Right ventricle myocardium inferior (tissue), 1 donor: ENCODE measurements at places on chromosomes 12 and 14. TPM values are rescaled to one million over a fixed set of nuclear protein-coding genes. Genes with fewer than 3 reads are reported as not detected.
A peak's percentile ranks its signal among the peaks of the same experiment; 100 is the strongest.

GRCh38 chr12:120139958-120140357 lies 23.4 kb upstream of the RAB35 start:
- no peak for DNase-seq

DNA sequence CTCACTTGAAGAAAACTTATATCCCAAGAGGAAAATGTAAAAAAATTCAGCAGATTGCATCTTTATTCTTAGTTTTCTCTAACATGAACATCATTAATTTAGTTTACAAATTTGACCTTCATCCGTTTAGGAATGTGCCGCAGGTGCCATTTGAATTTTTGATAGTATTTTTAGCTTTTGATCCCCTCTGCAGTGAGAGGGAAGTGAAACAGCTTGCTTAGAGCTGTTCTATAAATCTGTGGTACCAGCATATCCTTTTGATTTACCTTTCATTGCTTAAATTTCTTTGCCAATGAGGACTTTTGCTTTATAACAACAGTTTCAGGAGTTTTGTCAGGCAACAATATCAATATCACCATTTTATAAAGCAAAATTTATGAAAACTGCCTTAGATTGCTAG lies 32.7 kb downstream of the DUSP6 start:
- no peak for DNase-seq

GRCh38 chr14:74437496-74438053 lies 11.6 kb upstream of the SYNDIG1L start:
- DNase-seq: no peak

DNA sequence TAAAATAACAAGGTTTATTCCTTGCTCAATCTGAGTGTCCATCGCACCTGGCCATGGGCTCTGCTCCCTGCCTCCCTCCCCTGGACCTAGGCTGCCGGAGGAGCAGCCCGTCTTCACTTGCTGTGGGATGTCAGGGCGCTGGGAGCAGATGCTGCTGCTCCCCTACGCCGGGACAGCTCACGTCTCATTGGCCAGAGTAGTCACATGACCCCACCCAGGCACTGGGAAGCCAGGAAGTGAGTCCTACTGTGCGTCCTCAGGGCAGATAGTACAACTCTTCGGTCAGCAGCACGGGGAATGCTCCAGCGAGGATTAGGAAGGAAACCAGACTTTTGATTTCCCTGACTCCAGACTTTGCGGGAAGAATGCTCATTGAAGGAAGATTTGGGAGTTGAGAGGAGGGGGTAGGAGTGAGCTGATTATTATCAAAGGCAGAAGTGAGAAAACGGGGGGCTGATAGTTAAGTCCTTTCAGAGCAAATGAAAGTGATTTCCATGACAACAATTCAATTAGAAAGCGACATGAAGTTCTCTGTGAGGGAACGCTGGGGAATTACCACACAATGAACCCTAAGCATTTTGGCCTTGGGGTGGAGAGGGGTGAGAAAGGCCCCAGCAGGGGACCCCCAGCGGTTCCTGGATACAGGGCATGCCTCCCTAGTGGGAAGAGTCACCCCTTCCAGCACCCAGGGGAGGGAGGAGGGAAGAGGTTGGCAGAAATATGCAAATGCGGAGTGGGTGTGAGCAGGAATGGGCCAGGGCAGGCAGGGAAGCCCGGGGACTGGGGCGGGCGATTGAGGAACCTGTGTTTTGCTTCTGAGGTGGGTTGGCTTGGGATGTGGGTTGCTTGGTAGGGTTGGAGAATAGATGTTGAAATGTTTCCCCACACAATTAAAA lies 215.5 kb downstream of the AACS start:
- DNase-seq: no peak

DNA sequence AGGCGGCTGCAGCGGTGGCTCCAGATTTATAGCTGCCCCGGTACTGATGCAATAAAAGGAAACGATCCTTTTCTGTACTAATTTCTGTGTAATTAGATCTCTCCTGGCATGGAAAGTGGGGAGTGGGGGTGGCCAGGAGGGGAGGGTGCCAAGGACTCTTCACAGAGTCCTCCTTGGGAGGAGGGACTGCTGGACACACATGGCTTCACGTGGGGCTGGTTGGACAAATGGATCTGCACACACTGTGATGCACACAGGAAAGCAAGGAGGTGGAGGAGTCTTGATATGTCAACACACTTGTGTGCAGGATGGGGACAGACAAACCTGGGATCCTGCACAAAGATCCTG lies 23.8 kb upstream of the ATP5MC2 start:
- no peak for DNase-seq

DNA sequence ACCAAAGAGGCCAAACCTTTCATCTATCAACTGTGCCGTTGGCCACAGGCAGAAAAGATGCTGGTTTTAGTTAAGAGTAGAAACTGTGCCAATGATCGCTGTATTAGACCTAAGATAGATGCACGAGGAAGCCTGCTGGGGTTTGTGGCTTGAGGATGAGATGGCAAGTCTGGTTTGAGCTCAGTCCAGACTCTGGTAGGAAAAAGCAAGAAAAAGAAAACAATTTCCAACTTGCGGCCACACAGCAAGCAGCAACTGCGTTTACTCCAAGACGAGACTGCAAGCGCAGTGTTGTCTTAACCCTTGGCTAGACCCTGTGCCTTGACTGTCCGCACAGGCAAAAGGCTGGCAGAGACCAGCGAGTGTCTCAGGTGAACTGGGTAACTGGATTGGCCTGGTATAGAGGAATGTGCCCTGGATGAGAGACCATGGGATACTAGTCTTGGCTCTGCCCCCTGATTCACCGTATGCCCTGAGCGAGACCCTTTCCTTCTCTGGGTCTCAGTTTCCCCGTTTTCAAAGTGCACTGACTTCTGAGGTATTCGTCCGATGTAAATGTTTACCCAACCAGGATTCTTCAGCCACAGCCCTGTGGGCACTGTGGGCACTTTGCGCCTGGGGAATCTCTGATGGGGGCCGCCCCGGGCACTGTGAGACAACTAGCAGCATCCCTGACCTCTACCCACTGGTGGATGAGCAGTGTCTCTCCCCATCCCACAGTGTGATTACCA lies 113.4 kb downstream of the DICER1 start:
- DNase-seq: no peak

GRCh38 chr12:96258104-96258961 lies 64.2 kb downstream of the ELK3 start:
- DNase-seq: peak; percentile 78

DNA sequence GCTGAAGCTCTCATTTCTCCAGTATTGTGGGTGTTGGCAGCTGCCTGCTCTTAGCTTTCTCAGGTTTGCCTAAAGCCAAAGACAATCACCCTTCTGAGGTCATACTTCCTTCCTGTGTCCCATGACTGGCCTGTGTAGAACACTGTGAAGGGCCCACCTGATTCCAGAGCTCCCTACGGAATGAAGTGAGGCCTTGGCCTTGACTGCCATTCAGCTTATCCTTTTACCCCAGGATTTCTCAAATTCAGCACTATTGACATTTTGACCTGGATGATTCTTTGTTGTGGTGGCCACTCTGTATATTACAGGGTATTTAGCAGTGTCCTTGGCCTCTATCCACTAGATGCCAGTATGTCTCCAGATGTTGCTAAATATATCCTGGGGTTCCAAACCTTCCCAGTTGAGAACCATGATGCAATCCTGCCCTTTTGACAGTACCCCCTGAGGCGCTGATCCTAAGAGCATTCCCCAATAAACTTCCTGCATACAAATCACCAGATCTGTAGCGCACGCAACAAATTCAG lies 112.3 kb upstream of the KRR1 start:
- no peak for DNase-seq

DNA sequence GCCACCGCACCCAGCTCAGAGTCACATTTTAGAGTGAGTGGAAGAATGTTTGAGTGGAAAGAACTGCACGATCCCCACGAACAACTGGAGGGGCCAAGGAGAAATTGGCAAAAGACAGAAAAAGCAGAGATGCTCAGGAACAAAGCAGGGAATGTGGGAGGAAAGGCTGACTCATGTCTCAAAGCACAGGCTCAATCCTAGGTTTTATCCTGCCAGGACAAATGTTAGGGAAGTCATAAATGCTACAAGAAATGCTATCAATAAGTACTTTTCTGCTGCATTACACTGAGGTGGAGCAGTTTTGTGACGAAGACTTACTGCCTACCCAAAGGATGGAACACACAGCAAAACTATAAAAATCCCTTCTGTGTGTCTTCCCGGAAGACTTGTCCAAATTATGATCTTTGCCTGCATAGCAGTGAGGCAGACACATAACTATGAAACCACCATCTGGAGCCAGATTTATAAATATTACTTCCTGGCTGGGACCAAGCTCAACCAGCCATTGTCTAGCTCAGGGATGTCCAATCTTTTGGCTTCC lies 26.7 kb downstream of the NIN start:
- DNase-seq: no peak

DNA sequence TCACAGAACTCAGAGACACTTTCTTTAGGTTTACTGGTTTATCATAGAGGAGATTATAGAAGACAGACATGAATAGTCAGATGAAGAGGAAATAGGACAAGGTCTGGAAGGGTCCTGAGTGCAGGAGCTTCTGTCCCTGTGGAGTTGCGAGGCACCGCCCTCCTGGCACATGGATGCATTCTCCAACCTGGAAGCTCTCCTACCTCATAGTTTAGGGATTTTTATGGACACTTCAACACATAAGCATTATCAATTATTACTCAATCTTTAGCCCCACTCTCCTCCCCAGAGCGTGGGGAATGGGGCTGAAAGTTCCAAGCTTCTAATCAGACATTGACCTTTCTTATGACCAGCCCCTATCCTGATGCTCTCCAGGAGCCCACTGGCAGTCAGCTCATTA lies 12.6 kb upstream of the KRT7 start:
- DNase-seq: no peak

DNA sequence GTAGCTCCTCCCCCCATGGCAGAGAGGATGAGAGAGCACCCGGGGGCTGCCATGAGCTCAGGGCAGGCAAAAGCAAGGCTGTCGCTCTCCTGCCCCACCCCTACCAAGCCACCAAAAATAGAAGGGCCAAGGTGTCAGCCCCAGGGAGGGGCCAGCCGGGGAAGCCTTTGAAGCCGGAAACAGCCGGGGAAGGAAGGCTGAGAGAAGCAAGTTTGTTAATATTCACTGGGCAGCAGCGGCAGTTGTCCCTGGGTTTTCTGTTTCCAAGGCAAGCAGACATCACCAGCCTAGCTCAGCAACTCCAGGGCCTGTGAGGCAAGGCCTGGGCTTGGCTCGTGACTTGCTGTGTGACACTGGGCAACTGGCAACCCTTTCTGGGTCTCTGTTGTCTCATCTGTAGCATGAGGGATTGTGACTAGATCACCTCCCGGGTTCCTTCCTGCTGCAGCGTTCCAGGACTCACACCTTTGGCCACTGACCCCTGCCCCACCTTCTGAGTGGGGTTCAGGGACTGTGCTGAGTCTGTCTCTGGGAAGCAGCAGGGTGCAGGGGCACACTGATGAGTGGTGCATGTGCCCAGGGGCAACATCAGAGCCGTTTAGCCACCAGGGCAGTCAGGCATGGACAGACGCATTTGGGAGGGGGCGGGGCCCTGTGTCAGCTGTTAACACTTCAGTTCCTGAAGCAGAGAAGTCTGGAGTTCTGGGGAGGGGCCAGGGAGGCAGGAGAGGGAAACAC lies 24.3 kb downstream of the SYNDIG1L start:
- DNase-seq: peak; percentile 70

DNA sequence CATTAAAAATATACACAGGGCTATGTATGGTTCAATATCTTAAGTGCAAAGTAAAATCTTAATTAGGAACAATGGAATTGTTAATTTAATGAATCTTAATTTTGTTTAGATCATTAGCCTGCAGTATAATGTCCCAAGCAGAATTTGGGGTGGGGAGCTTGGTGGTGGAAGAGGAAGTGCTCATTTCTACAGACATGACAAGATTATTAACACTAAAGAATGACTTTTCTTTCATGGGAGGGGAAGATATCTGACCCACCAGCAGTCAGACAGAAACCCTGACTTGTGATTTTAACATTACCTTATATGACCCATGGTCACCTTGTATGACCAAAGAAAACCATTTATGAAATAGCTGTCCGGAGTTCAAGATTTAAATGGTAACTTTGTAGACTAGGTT lies 41.3 kb upstream of the HIF1A start:
- DNase-seq: no peak

DNA sequence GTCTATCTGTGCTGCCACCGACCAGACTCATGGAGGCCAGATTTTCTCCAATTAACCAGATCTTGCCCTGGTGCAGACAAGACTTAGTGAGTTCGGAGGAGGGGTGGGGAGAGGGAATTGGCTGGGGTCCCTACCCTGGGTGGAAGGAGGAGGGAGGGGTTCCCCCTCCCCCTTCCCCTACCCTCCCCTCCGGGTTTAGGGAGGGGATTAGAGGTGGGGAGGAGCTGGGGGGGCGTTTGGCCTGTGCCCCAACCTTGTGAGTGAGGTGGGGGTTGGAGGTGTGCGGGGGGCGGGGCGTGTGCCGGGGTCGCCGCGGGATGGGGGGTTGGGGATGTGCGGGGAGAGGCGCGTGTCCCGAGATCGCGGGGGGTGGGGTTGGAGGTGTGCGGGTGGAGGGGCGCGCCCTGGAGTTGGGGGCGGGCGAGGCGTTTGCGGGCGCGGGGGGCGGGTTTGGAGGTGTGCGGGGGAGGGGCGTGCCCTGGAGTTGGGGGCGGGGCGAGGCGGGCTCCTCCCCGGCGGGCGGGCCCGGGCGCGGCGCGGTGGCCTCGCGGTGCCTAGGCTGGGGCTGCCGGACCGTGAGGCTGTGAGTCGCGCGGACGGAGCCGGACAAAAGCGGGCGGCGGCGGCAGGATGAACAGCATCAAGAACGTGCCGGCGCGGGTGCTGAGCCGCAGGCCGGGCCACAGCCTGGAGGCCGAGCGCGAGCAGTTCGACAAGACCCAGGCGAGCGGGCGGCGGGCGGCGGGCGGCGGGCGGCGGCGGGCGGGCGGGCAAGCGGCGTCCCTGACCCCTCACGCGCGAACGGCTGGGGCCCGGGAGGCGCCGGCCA lies at the start of gene HIP1R:
Gene HIP1R (plus strand): TSS at position 537 of the 829 bp plus-strand sequence. CDS start 94 bp downstream, at position 631.
- no peak for DNase-seq

- DNase-seq: no peak
Measured at GRCh38 chr14:21852061-21852664, 178.5 kb upstream of the OR4E1 start.

- DNase-seq: no peak
Measured at GRCh38 chr14:51092965-51093364, 1.9 kb downstream of the TRIM9 start.

DNA sequence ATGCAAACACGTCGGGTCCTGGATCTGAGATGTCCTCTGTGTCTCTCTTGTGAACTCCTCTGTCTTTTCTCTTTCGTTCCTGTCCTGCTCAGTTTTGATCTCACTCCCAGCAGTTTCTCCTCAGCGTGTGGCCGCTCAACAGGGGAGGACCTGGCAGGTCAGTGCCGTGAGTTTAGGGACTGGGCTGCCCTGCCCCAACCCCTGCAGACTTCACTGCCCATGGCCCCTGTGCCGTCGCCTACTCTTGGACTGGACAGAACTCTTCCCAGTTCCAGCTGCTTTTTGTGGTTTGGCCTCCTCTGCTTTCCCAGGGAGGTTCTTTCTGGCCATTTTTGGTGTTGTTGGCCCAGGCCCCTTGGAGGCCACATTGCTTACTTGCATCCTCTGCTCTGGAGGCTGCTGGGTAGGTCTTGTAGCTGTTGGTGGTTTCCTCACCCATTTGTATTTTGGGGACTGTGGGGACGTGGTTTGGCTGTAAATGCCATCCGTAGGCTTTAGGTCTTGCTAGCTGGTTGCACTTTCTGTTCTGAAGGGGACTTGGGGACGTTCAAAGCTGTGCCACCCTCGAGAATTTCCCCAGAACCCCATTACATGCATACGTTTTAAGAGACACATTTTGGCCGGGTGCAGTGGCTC lies 20.0 kb upstream of the DNAH10 start:
- no peak for DNase-seq

The MMP19 gene
- 2.9 TPM for total RNA-seq

The KRT4 gene
- total RNA-seq: not detected

The EML1 gene
- 49.6 TPM for total RNA-seq

The FAIM2 gene
- 20.5 TPM for total RNA-seq

The KRT78 gene
- not detected for total RNA-seq

The OR4N5 gene
- not detected for total RNA-seq

The INHBE gene
- total RNA-seq: not detected

The VDR gene
- 0.35 TPM for total RNA-seq

The MTA1 gene
- total RNA-seq: 192 TPM
